ENCODE measurements at places on chromosomes 3 and 15.

DNA sequence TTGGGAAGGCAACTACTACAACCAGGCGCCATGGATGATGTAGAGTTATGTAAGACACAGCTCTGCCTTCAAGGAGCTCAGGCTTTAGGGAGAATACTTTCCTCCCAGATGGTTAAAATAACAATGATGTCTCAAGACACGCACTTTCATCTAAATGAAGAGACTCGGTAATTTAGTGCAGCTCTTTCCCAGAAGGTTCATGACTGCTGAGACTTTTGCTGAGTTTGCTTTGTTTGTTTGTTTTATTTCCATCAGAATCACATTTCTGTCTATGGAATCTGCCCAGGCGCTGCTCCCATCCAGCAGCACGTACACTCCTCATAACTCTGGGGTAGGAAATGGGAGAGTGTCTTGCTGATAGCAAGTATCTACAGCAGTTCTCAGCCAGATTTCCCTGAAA lies 33.9 kb upstream of the MEX3B start:
- no peak for DNase-seq

GRCh38 chr3:194019398-194020165 lies 116.4 kb upstream of the HES1 start:
- no peak for DNase-seq

DNA sequence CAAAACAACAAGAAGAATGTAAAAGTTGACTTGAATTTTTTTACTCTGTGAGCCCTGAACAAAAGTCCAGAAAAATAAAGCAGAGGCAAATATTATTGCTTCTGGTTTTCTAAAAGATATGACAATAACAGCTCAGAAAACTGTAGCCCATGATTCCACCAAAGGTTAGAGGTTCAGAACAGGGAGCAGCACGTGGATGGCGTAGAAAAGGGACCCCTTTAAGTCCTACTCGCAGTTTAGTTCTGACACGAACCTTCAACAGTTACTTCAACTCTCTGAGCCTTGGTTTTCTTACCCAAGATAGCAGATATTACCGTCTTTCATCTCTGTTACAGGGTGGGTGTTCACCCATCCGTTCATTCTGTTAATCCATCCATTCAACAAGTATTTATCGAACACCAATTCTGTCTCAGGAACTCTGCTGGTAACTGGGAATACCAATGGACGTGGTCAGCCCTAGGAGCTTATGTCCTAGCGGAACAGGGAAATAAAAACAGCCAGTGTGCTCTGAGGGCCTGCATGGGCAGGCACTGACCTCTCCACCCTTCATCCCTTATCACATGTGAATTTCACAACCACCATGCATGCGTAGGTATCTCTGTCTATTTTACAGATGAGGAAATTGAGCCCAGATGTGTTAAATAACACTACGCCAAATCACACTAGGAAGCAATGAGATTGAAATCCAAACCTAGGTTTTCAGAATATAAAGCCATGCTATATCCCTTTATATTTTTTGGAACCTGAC lies 274.2 kb upstream of the ICE2 start:
- no peak for DNase-seq

DNA sequence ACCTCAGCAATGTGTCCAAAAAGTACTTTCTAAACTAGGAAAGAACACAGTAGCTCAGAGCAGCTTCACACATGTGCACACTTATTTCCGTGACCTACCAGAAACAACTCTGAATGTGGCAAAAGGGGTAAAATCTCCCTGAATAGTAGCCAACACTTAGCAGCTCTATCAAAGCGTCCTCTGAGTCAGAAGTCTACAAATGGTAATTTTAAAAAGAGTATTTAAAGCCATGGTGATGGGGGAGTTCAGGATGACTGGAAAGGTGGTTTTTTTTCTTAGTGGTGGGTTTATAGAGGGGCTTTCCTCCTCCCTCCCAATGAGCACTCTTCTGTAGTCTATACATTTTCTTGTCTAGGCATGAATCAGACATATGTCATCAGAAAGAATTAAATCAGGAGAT lies 223.8 kb upstream of the PRICKLE2 start:
- no peak for DNase-seq

DNA sequence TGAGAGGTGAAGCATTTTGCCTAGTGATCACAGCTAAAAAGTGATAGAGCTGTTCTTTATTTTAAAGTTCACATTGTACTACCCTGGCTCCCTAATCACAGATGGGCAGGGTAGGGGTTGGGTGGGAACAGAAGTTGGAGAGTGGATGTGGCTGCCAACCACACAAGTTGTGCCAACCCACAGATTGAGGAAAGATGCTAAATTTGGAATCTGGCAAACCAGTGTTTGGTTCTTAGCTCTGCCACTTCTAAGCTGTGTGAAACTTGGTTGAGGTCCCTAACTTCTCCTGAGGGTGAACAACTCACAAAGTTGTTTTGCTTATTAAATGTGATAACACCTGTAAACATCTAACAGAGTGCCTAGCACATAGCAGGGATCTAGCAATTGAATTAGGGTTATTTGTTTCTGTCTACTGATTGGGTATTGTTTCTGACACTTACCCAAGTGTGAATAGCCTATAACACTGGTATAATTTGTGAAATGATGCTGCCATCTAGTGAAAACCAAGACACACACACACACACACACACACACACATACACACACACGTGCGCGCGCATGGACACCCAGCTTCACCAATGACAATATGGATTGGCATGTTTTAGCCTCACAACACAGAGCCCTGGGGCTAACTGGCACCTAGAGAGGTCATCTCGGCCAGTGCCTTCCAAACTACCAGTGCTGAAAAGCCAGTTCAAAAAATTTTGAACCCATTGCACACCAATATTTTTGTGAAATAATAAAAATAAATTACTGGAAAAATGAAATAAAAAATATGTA lies 25.3 kb downstream of the ADGRG7 start:
- peak; percentile 74 for DNase-seq

GRCh38 chr3:108394563-108394962 lies 98.2 kb downstream of the HHLA2 start:
- no peak for DNase-seq

Data from colonic mucosa (tissue), 4 donors.